ENCODE measurements at places on chromosomes 2 and 18.

DNA sequence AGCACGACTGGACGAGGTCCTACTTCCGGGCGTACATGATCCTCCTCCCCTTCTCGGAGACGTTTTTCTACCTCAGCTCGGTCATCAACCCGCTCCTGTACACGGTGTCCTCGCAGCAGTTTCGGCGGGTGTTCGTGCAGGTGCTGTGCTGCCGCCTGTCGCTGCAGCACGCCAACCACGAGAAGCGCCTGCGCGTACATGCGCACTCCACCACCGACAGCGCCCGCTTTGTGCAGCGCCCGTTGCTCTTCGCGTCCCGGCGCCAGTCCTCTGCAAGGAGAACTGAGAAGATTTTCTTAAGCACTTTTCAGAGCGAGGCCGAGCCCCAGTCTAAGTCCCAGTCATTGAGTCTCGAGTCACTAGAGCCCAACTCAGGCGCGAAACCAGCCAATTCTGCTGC lies 24.8 kb downstream of the LYPD1 start:
- no peak for DNase-seq

DNA sequence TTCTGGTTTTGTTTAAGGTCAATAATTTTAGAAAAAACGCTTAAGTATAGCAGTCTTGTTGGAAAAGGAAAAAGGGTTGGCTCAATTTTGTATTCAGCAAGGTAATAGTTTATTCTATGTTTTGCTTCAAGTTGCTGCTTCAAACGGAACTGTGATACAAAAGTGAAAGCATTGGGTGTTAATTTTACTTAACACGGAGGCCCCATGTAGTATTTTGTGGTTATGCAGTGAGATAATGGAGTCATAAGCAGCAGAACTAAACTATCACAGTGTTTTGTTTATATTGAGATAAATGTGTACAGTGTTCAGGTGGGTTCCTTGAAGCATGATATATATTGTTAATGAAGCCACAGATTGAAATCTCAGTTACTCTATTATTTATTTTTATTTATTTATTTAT lies 67.0 kb upstream of the LYPD6B start:
- DNase-seq, result no peak

- DNase-seq, result peak; percentile 93
Measured at GRCh38 chr2:236663287-236664101, 93.9 kb downstream of the ACKR3 start.

DNA sequence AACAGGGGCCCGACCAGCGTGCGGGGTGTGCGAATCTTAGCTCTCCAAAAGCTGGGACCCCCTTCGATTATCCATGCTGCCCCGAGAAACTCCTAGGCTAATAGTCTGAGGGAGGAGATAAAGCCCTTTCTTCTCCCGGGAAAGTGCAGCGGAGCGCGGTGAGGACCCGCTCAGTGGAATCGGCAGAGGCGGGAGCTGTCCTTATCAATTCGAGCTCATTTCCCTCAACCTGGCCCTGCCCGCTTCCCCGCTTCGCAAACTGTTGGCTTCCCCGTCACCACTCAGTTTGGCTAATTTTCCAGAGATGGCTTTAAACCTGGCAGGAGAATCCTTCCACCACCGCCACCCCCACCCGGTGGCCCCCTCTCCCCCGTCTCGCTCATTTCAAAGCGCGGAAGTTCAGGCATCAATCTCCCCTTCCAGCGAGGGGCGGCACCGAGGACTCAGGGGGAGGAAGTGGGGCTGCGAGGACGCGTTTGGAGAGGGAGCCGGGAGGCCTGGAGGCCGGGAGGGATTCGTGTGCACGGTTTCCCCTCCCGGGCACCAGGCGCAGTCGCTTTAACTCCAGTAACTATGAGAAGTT lies 1.6 kb downstream of the KLHL14 start:
- peak; percentile 18 for DNase-seq

- peak; percentile 38 for DNase-seq
Measured at GRCh38 chr2:41854227-41854626, 193.6 kb upstream of the PKDCC start.

GRCh38 chr2:107529146-107529545 lies 297.5 kb upstream of the RGPD4 start:
- DNase-seq, result no peak

GRCh38 chr2:18626958-18627650 lies 37.7 kb upstream of the NT5C1B start:
- DNase-seq, result peak; percentile 42

DNA sequence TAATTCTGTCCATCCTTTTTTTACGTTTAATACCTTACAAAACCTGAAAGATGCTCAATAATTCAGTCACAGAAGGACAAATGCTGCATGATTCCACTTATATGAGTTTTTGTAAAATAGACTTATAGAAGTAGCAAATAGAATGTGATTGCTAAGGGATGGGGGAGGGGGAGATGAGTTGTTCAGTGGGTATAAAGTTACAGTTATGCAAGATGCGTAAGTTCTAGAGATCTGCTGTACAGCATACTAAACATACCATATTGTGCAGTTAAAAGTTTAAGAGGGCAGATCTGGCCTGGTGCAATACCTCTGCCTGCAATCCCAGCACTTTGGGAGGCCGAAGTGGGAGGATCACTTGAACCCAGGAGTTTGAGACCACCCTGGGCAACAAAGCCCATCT lies 78.8 kb downstream of the TET3 start:
- no peak for DNase-seq

- peak; percentile 25 for DNase-seq
Measured at GRCh38 chr2:196131384-196131937, 39.9 kb downstream of the STK17B start.

- DNase-seq, result peak; percentile 71
Measured at GRCh38 chr2:98465456-98466226, 21.0 kb downstream of the INPP4A start.

GRCh38 chr18:56986829-56987228 lies 160.1 kb upstream of the BOD1L2 start:
- no peak for DNase-seq

- no peak for DNase-seq
Measured at GRCh38 chr2:213862407-213863076, 548.3 kb upstream of the VWC2L start.

DNA sequence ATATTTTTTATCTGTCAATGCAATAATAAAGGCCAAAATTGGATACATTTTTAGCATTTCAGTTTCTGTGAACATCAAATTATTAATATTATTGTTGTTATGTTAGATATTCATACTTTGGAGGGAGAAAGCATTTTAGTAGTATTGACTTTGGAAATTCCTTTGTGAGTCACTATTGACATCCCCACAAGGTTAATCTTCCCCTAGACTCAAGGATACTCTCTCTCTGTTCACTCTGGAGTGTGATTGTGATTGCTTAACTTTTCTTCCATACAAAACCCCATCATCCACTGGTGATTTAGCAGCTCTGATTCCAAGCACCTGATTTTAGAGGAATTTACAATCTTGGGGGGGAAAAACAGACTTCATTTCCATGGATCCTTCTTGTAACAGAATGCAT lies 352.0 kb downstream of the THSD7B start:
- peak; percentile 24 for DNase-seq

DNA sequence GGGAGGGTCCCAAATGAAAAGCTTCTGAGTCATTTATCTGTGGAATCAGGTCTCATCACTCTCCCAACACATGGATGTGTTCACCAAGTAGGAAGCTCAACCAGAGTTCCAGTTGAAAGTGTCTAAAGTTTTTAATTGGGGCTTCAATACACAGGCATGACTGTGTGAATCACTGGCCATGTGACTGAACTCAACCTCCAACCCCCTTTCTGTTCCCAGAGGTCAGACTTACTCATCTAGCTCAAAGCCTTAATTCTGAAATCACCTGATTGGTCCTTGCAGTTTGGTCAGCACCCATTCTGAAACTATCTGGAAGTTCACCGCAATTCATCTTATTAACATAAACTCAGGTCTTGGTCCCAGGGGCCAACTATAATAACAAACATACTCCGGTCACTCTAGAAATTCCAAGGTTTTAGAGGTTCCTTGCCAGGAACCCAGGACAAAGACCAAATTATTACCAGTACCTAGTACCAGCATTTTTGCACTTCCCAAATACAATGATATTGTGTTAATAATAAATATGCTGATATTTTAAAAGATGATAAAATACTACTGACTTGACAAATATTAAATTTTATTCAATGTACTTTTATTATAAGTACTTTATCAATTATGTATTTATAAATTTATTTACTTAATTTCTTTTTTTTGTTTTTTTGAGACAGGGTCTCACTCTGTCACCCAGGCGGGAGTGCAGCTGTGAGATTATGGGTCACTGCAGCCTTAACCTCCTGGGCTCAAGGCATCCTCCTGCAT lies 10.7 kb upstream of the RBM45 start:
- no peak for DNase-seq

DNA sequence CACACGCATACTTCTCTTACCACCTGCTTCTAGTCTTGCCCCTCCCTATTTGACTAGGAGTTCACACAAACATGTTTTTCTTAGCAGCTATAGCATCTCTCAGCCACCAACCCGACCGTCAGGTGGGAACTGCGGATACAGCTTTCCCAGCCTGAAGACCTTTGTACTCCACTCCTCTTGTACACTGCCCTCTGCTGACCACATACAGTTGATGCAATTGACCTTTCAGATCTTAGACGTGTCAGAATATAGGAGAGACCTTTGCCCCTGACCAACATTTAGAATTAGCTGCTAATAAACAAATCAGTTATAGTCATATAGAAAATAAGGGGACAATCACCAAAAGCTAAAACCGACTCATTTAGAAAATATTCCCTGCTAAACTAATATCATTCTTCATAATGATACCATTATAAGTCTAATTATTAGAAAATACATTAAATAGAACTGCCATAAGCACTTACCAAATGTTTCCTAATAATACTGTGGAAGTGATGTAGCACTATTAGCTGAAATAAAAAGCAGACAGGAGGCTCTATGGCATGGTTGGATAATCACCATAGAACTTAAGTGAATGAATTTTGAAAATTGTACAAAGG lies 208.4 kb downstream of the RAD51AP2 start:
- peak; percentile 55 for DNase-seq

- no peak for DNase-seq
Measured at GRCh38 chr2:29560566-29560965, 360.8 kb downstream of the ALK start.

- no peak for DNase-seq
Measured at GRCh38 chr2:80169811-80170594, 134.5 kb downstream of the LRRTM1 start.

GRCh38 chr2:172843902-172844715 lies 108.5 kb downstream of the RAPGEF4 start:
- DNase-seq, result no peak

GRCh38 chr2:106269591-106270291 lies 75.6 kb upstream of the UXS1 start:
- no peak for DNase-seq

- DNase-seq, result peak; percentile 23
Measured at GRCh38 chr2:21042958-21043743, 722 bp downstream of the APOB start.

DNA sequence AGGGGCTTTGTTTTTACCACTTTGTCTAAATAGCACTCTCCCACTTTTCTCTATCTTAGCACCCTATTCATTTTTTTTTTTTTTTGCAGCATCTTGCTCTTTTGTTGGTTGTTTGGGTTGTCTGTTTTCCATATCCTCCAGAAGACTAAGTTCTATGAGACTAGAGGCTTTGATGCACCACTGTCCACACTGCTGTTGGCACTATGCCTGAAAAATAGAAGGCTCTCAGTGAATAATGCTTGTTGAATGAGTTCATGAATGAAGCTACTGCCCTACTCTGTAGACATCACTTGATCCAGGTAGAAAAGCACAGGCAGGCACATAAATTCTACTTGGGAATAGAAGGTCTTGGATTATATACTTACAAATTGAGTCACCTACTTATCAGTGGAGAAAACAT lies 7.3 kb downstream of the IL1A start:
- no peak for DNase-seq

- DNase-seq, result no peak
Measured at GRCh38 chr2:201952187-201952586, 81.5 kb upstream of the FZD7 start.

GRCh38 chr2:182816866-182817265 lies 49.6 kb downstream of the FRZB start:
- DNase-seq, result peak; percentile 29

- DNase-seq, result no peak
Measured at GRCh38 chr2:68800027-68800401, 65.4 kb downstream of the ARHGAP25 start.

DNA sequence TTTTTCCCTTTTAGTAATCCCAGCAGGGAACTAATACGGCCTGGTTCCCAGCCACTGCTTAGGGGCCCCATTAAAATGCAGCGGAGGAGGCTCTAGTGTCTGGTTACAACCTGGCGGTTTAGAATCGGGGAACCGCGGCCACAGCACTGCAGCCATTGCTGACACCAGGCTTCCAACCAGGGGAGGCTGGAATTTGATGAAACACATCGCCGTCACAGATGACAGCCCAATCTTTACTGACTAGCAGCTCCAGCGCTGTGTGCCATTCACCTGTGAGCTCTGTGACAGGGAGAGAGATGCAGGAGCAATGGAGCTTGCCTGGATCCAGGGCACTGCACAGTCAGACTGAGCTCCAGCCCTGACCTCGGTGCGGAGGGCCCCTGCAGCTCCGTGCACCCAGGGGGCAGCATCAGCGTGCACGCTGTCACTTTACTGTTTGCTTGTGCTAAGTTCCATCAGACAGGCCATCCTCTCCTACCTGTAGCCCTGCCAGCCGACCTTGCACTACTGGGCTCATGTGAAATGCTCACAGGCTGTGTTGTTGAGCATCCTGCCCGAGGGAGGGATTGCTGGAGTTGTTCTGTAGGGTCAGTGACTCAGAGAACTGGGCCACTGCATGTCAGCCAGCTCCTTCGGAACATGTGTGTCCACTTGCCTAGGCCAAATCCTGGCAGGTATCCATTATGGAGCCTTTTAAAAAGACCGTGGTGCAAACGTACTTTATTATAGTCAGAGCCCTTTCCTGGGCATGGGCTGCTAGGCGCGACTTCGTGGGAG lies 203.5 kb downstream of the SEPTIN10 start:
- no peak for DNase-seq

- DNase-seq, result no peak
Measured at GRCh38 chr2:107697385-107697784, 129.3 kb upstream of the RGPD4 start.

GRCh38 chr2:60528281-60529020 lies 25.0 kb downstream of the BCL11A start:
- DNase-seq, result no peak

- DNase-seq, result peak; percentile 63
Measured at GRCh38 chr2:75632091-75632701, 14.4 kb upstream of the MRPL19 start.

DNA sequence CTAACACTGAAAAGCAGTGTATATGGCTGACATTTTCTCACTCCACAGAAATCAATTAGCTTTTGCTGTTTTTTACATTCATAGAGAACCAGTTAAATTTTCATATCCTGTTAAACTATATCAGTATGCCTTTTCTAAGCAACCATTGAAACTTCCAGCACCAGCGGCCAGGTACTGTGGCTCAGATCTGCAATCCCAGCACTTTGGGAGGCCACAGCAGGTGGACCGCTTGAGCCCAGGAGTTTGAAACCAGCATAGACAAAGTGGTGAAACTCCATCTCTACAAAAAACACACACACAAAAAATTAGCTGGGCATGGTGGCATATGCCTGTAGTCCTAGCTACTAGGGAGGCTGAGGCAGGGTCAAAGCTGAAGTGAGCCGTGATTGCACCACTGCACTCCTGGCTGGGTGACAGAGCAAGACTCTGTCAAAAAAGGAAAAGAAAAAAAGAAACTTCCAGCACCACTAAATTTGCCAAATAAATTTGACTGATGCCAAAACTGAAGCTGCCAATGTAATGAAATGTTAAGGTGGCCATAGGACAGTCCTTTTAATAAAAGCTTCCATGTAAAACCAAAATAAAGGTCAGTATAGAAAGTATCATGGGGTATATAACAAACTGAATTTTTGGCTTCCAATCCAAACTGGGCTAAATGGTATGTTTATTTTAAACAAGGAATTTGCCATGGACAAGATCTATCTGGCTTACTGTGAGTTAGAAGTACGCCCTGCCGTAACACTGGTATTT lies 3.5 kb downstream of the SFT2D3 start:
- peak; percentile 78 for DNase-seq
